SHP77 (cell line): ENCODE measurements at places on chromosomes 6 and 20.

GRCh38 chr6:14258695-14259593 lies 141.4 kb downstream of the CD83 start:
- no peak for DNase-seq

DNA sequence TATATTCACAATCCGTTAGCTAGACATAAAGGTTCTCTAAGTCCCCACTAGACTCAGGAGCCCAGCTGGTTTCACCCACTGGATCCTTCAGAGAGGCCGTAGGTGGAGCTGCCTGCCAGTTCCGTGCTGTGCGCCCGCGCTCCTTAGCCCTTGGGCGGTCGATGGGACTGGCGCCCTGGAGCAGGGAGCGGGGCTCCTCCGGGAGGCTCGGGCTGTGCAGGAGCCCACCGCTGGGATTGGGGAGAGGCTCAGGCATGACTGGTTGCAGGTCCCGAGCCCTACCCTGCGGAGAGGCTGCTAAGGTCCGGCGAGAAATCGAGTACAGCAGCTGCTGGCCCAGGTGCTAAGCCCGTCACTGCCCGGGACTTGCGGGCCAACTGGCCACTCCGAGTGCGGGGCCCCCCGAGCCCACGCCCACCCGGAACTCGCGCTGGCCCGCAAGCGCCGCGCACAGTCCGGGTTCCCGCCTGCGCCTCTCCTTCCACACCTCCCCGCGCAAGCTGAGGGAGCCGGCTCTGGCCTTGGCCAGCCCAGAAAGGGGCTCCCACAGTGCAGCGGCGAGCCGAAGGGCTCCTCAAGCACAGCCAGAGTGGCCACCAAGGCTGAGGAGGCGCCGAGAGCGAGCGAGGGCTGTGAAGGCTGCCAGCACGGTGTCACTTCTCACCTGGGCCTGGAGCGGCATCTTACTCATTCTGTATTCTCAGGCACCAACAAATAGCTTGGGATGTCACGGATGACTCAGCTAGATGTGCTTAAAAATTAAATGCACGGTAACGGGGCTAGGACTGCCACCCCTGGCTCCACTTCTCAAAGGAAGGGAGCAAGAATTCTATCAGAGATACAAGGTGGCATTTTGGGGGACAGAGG lies 44.1 kb downstream of the IRF4 start:
- DNase-seq = no peak

DNA sequence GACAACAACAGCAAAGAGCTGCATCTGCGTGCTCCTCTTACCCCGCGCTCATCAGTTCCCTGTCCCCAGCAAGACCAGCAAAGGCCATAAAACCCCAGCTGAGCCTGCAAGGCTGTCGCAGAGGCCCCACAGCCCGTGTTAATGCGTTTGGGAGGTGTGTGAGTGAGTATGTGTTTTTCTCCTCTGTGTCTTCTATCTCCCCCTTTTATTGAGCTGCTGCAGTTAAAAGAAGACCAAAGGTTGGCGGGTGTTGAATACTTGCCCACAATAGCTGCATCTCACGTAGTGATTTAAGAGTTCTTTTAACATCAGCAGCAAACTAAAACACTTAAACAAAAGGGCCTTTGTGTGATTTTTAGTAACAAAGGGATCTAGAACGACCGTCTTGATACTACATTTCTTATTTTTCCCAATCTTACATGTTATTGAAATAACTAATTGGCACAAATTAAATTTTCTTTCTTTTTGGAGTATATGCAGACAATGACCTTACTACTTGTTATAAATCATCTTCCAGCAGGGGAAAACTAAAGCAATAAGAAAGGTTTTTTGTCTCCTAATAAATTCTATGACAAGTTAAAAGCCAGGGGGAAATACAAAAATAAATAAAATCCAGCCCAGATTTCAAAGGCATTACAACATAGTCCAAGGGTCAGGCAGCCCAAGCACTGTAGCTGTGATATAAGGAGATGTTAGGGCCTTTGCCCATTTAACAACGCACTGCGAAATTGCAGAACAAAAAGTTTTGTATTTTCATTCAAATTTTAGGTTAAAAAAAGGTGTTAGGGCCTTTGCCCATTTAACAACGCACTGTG lies 27.2 kb upstream of the CNKSR3 start:
- DNase-seq = peak; percentile 80

GRCh38 chr6:41475737-41476357 lies 70.3 kb upstream of the FOXP4 start:
- DNase-seq = no peak

- DNase-seq = no peak
Observed at GRCh38 chr6:93196406-93196970, 222.9 kb downstream of the EPHA7 start.

GRCh38 chr6:11609324-11610071 lies 71.9 kb downstream of the TMEM170B start:
- no peak for DNase-seq

GRCh38 chr6:118586746-118587485 lies 38.8 kb downstream of the PLN start:
- no peak for DNase-seq
